Foreskin melanocyte (primary cell): ENCODE measurements at places on chromosomes 13 and 19.

- DNase-seq: peak; percentile 69
These were observed 1507.5 kb downstream of the OLFM4 start for GRCh38 chr13:54536112-54536511.

DNA sequence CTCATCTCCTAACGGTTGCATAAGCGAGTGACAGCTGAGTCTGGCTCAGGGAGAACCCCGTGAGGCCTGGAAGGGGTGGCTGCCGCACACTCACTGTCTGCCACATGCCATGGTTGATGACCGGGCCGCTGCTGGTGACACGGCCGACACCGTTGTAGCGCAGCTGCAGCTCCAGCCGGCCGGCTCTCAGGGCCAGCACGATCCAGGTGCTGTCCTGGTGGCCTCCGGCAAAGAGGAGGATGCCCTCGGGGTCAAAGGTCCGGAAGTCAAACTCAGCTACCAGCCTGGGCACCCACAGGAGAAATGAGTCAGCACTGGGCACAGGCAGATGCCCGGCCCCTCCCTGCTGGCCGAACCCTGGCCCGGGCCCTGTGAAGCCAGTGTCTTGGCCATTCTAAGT is 31.7 kb downstream of the GAS6 start:
- DNase-seq: no peak

DNA sequence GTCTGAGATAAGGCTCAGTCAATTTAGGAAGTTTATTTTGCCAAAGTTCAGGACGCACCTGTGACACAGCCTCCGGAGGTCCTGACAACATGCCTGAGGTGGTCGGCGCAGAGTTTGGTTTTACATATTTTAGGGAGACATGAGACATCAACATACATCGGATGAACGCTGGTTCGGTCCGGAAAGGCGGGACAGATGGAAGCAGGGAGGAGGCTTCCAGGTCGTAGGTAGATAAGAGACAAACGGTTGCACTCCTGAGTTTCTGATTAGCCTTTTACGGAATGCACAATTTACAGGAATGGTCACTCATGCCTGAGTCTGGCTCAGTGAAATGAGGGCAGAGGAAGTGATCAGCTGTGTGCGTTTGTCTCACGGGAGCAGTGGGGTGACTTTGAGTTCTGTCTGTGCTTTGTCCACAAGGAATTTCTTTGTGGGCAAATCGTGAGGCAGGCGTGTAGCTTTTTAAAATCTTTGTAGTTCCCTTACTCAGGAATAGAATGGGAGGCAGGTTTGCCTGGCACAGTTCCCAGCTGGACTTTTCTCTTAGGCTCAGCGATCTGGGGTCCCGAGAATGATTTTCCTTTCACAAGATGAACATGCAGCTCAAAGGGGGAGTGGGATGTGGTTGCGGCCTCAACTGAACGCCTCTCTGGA is 36.2 kb downstream of the C13orf46 start:
- no peak for DNase-seq

GRCh38 chr19:1173845-1174809 is at the start of gene SBNO2:
Gene SBNO2, minus strand, starts transcription at chr19:1174268. Its CDS starts 19,992 bp downstream, at chr19:1154276.
- peak; percentile 74 for DNase-seq

DNA sequence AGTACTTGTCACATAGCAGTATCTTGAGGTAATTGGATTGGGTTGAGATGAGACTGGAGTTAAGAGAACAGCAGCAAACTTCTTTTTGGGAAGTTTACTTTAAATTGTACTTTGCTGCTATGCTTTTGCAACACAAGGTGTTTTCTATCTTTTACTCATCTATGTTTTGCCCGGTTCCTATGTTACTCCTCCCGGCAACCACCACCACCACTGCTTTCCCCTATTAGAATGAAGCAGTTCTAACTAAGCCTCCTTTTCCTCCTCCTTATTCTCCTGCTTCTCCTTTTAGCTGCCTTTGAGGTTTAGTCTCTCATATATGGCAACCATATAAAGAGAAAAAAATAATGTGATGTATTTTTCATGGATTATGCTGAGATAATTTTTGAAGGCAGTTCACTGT is 233.5 kb downstream of the ITGBL1 start:
- no peak for DNase-seq

GRCh38 chr19:39145180-39145953 is 19.8 kb downstream of the PAK4 start:
- no peak for DNase-seq

DNA sequence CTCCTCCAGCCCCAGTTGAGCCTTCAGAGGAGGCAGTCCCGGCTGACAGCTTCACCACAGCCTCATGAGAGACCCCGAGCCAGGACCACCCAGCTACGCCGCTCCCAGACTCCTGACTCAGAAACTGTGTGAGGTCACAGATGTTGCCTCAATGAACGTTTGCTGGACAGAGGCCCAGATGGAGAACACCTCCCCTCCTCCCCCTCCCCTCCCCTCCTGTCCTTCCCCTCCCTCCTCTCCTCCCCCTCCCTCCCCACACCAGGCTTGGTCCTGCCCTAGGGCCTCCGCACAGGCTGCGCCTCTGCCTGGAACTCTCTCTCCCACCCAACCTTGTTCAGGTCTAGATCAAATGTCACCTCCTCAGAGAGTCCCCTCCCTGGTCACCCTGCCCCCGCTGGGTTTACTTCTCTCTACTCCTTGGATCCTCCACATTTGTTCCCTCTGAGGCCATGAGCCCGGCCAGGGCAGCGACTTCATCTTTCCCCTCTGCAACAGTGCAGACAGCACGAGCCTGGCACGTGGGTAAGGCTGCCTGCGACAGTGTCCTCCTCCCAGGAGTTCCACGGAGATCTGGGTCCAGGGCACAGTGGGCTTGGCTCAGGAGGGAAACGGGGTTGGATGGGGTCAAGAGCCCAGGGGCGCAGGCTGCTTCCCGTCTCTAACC is 17.4 kb downstream of the PIP5K1C start:
- no peak for DNase-seq

GRCh38 chr19:36100476-36100875 is 10.5 kb upstream of the OVOL3 start:
- DNase-seq: no peak

- DNase-seq: peak; percentile 4
These were observed 64.5 kb downstream of the CEBPG start for GRCh38 chr19:33437821-33438671.

- DNase-seq: no peak
These were observed 97.3 kb downstream of the AKAP11 start for GRCh38 chr13:42369071-42369797.

- DNase-seq: peak; percentile 42
These were observed 165.4 kb downstream of the RGCC start for GRCh38 chr13:41622432-41623429.

DNA sequence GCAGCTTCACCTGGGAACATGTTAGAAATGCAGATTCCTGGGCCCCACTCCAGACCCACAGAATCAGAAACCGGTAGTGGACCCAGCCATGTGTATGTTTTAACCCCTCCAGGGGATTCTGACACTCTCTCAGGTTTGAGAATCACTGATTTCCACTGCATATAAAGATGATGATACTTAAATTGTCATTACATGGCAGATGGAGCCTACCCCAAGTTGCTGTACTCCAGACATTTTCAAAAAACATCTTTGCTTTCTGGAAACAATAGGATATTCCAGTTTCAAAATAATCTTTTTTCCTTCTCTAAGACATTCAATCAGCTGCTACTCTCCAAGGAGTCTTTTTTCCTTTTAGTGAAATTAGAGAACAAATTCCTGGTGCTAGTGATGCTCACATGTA is 48.6 kb upstream of the RGCC start:
- no peak for DNase-seq

DNA sequence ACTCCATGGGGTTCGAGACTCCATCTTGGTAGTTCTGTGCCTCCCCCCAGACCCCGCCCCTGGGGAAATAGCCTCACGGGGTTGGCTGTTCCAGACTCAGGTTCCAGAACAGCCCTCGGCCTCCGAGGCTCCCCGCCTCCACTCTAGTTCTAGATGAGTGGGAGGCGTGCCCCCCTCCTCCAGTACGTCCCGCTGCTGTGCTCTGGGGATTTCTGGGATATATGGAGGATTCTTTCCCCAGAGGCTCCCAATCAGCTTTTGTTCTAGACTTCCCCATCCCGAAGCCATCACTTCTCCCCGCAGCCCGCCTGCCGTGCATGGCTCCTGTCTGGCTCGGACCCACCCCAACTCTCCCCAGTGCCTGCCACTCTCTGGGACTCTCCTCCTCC is 1.9 kb upstream of the CACNG7 start:
- DNase-seq: no peak

DNA sequence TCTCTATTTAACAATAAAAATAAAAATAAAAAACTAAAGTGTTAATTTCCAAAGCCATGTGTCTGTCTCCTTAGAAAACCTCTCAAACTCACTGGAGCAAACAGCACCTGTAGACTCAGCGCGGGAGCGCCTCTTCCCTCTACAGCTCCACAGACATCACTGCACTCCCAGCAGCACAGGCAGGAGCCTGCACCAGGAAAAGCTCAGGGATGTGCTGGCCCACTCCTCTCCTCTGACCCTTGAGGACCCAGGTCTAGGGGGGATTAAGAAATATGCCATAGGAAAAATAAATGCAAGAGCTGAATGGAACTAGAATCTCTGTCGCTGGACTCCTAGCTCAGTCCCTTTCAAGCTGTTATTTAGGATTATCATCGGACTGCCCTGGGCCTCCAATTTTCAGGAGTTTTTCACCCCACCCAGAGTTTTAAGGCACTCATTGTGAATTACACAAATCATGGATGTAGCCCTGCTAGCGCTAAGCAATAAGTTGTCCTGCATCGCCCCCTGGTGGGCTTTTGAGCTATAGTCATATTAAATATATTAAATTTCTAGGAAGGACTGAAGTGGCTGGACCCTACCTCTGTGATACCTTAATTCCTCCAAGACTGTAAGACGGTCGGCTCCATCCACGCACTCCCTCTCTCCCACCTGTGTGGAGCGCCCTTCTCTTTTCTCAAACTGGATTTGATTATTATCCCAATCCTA is 333.9 kb downstream of the UQCRFS1 start:
- peak; percentile 55 for DNase-seq

DNA sequence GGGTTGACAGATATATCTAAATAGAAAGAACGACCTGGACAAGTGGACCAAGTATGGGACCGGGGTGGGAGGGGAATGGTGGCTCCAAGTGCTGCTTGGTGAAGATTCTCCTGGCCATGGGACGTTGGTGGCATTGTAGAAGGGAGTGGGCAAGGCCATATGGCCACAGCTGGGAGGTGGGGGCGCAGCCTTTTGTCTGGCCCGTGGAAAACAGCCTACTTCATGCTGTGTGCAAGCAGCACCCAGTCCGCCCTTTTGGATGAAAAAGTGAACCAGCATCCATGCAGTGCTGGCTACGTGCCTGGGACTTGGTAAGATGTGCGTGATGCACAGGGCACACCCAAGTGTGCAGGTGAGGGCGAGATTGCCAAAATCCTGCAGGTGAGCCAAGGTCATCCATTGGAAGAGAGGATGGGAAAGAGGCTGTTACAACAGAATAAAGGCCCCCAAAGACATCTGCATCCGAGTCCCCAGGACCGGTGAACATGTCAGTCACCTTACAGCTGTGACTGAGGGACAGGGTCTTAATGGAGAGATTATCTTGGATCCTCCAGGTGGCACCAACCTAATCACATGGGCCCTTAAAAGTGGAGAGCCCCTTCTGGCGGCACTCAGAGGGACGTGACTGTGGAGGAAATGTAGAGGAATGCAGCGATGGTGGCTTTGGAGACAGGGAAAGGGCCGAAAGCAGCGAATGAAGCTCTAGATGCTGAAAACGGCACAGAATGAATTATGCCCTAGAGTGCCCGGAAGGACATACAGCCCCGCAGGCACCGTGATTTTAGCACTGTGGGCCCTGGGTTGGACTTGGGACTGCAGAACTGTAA is 40.8 kb downstream of the TEX29 start:
- no peak for DNase-seq

GRCh38 chr13:90385781-90386489 is 961.6 kb upstream of the MIR17HG start:
- no peak for DNase-seq

DNA sequence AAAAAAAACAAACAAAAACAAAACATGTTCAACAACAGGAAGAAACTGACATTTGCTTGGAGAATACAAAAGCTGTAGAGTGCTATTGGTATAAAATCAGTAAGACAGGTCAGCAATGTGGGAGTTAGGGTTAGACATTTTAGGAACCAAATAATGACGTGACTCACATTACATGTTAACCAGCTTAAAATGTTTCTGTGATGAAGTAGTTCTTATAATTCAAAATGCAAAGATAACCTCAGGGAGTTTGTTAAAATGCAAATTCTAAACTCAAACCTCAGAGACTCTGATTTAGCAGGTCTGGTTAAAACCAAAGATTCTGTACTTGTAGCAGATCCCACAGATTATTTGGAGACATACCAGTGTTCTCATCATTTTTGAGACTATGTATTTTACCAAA is 549.4 kb upstream of the SLITRK1 start:
- DNase-seq: no peak

DNA sequence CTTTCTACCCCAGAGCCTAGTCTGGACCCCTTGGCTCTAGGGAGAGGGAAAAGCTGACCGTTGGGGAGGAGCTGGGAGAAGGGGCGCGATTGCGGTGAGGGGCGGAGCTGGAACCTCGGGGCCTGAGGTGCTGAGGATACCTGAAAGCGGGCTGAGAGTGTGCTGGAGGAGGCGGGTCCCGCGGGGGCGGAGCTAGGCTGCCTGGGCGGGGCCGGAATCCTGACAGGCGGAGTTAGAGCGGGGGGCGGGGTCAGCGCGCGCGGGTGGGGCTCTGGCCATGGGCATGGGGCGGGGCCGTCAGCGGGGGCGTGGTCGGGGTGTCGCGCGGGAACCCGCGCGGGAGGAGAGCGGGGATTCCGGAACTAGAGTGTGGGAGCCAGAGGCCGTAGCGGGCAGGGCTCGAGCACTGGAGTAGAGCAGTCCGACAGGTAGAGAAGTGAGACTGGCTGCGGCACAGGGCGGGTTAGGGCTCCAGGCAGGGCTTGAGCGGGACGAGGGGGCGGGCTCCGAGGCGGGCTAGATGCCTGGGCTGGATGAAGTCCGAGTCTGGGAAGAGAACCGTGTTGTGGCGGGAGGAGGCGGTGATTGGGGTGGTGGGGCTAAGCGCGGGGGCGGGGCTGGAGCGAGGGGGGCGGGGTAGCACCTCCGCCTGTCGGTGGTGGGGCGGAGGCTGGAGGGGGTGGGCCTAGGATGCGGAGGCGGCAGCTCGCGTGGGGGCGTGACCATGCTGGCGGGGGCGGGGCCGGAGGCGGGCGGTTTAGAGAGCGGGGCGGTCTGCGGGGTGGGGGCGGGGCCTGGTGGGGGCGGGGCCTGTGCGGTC is at the start of gene INAFM1:
Gene INAFM1 (plus strand): TSS at position 815 of the 820 bp plus-strand sequence. CDS start 35 bp downstream, outside the sequence.
- peak; percentile 79 for DNase-seq

- no peak for DNase-seq
These were observed 27.4 kb downstream of the NDFIP2 start for GRCh38 chr13:79508224-79508961.

- no peak for DNase-seq
These were observed 2.0 kb upstream of the GNG14 start for GRCh38 chr19:12685831-12686230.

- no peak for DNase-seq
These were observed 36.8 kb upstream of the ATP11A start for GRCh38 chr13:112653071-112653470.
